ENCODE measurements at places on chromosomes 11 and 22.
A peak's percentile ranks its signal among the peaks of the same experiment; 100 is the strongest.

- DNase-seq = no peak
Measured at GRCh38 chr11:40215556-40215955, 1243.9 kb downstream of the LRRC4C start.

DNA sequence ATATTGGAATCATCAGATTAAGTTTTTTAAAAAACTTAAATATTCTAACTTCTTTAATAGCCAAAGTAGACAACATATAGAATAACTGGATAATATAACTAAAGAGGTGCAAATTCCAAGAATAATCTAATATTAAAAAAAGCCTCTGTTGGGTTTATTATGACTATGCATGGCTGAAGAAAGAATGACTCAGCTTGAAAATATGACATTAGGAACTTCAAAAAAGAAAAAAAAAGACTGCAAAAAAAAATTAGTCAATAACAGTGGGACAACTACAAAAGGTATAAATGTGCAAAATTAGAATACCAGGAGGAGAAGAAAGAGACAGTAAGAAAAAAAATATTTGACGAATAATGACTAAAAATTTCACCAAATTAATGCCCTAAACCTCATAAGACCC is 1178.0 kb downstream of the JRKL start:
- DNase-seq = no peak

- peak; percentile 50 for DNase-seq
Measured at GRCh38 chr11:48005136-48005535, 24.8 kb downstream of the PTPRJ start.

DNA sequence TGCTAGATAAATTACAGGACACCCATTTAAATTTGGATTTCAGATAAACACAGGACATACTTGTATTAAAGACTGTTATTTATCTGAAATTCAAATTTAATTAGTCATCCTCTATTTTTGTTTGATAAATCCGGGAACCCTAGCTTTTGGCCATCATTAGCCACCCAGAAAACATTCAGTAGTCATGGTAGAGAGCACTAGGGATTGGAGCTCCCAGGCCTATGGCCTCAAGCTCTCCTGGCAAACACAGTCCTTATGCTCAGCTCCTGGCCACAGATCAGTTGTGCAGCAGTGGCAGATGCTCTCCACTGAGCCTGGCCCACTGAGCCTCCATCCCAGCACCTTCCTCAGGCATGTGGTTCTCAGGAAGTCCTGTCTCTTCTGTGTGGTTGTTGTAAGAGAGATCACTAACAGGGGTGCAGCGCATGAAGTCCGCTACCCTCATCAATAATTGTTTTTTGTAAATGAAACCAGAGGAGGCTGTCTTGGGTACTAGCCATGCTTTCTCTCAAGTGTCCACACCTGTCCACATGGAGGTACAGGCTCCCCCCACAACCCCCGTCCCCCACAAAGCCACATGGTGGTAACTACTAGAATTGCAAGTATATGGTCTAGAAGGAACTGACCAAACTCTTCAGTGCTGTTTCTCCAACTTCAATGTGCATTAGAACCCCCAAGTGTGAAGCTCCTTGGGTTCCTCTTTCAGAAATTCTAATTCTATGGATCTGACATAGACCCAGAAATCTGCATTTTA is 1.1 kb upstream of the IRAG1 start:
- DNase-seq = no peak

- DNase-seq = no peak
Measured at GRCh38 chr11:69984457-69985261, 93.5 kb upstream of the ANO1 start.

GRCh38 chr11:86481399-86481798 is 106.7 kb downstream of the CCDC81 start:
- no peak for DNase-seq

- no peak for DNase-seq
Measured at GRCh38 chr11:11513422-11513821, 108.4 kb downstream of the GALNT18 start.

- no peak for DNase-seq
Measured at GRCh38 chr22:22748297-22748743, 103.9 kb downstream of the GGTLC2 start.

DNA sequence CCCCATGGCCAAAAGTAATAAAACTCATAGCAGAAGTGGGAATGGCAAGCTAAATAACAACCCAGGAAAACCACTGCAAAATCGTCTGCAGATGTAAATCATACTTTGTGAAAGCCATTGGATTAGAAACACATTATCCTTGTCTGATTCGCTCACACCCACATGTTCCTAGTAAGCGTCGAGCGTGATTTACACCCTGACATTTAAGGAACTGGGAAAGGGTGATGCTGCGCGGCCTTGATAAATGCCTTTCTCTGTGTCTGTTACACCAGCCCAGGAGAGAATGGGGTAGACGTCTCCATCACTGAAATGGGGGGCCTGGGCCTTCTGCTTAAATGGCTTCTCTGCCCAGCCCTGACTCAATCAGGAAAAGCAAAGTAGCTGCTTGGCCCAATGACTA is 162.7 kb downstream of the NTM start:
- no peak for DNase-seq

- DNase-seq = peak; percentile 72
Measured at GRCh38 chr22:31107178-31107893, at the start of gene SELENOM. SELENOM (minus strand) TSS chr22:31107568; CDS start chr22:31107505, 63 bp downstream.

- DNase-seq = no peak
Measured at GRCh38 chr11:12042215-12042676, 33.8 kb upstream of the DKK3 start.

- DNase-seq = no peak
Measured at GRCh38 chr22:37559521-37559900, 769 bp upstream of the CDC42EP1 start.

GRCh38 chr22:45211848-45212247 is 28.8 kb downstream of the KIAA0930 start:
- DNase-seq = no peak

DNA sequence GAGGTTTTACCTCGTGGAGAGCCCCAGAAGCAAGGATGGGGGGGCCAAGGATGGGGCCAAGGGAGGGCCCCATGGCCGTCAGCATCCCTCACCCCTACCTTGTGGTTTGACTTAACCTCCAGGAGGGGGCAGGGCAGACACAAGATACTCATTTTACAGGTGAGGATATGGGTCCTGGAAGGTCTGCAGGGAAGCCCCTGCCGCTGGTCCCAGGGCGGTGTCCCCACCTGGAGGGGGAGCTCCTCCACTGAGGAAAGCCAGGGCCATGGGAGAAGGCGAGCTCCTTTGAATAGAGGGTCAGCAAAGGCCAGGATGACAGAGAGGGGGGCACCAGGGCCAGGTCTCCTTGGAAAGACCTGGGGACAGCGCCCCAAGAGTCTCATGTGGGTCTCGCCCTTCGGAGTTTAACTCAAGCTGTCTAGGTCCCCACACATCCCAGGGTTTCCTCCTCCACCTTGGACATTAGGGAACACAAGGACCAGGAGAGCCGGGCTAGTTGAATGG is 5.9 kb upstream of the ADORA2A start:
- DNase-seq = no peak

GRCh38 chr11:111115890-111116289 is 129.6 kb upstream of the POU2AF2 start:
- DNase-seq = no peak

DNA sequence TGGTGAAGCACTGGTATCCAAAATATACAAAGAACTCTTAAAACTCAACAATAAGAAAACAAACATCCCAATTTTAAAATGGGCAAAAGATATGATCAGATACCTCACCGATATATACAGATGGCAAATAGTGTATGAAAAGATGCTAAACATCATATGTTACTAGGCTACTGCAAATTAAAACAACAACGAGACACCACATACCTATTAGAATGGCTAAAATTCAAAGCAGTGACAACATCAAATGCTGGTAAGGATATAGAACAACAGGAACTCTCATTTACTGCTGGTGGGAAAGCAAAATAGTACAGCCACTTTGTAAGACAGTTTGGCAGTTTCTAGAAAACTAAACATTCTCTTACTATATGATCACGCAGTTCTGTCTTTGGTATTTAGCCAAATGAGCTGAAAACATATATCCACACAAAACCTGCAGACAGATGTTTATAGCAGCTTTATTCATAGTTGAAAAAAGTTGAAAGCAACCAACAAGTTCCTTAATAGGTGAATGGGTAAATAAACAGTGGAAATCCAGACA is 38.5 kb downstream of the SIK3 start:
- DNase-seq = no peak

GRCh38 chr22:27278946-27279345 is 522.6 kb downstream of the MN1 start:
- DNase-seq = no peak

- no peak for DNase-seq
Measured at GRCh38 chr22:48900327-48900597, 927.4 kb downstream of the BRD1 start.

- DNase-seq = no peak
Measured at GRCh38 chr11:73143126-73143838, 1.2 kb upstream of the FCHSD2 start.

- no peak for DNase-seq
Measured at GRCh38 chr11:12711496-12711895, 37.3 kb downstream of the TEAD1 start.

DNA sequence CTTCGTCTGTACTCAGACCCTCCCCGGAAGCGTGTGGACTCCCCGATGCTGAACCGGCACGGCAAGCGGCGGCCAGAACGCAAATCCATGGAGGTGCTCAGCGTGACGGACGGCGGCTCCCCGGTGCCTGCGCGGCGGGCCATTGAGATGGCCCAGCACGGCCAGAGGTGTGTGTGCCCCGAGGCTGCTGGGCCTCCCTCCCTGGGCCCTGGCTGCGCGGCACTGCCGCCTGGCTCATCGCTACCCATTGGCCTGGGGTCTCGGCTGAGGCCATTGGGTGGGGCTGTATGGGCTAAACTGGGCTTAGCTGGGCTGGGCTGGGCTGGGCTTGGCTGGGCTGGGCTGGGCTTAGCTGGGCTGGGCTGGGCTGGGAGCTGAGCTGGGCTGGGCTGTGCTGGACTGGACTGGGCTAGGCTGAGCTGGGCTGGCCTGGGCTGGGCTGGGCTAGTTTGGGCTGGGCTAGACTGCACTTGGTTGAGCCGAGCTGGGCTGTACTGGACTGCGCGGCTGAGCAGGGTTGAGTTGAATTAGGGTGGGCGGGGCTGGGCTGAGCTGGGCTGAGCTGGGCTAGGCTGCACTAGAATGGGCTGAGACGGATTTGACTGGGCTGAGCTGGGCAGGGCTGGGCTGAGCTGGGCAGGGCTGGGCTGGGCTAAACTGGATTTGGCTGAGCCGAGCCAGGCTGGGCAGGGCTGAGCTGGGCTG is 40.7 kb downstream of the MOB2 start:
- DNase-seq = no peak
